ENCODE measurements at places on chromosomes 4 and X.

- DNase-seq = peak; percentile 27
Observed at GRCh38 chr4:181770971-181771370, 472.2 kb upstream of the TENM3 start.

DNA sequence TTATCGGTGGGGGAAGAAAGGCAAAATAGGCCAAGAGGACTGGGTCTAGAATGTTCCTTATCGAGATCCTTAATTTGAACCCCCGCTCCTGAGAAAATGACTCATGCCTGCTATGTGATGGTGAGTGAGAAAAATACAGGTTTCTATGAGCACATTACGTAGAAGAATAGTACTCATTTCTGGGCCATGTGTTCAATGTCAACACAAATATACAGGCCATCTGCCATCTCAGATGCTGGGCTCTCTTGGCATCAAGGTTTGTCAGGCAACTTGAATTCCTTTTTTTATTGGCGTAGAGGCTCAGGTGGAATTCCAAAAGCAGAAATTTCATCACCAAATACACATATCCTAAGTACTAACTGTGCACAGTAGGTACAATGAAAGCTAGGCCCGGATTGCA, 81.4 kb upstream of the TRIM2 start:
- DNase-seq = no peak

DNA sequence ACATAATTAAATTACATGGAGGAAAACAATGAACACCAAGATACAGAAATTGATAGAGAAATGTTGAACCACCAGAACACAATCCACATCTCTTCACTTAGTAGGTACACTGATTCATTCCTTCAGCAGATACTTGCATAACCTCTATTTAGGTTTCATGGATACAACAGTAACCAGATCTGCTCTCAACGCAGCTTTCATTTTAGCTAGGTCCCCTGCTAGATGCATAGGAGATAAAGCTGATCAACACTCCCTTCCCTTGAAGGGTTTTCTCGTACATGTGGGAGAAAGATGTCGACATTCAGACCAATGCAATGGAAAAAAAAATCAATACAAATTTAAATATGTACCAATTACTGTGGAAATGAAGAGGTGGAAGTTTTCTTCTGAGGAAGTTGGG, 37.3 kb downstream of the UNC5C start:
- DNase-seq = no peak

DNA sequence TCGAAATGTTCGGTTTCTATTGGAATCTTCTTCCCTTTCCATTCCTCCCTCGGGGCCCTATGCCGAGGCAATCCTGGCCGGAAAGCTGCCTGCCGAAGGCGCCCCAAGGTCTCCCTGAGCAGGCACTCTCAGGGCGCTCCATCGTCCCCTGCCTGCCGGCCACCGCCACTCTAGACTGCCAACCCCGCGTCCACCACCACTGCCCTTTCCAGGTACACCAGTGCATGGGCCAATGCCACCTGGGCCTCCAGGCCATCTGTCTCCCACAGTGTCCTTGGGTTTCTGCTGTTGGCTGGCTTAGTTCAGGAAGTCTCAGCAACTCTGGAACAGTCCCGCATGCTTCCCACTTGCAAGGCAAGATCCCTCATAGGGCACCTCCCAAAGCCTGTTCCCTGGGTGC, 14.6 kb downstream of the CTAG1A start:
- no peak for DNase-seq

- no peak for DNase-seq
Observed at GRCh38 chrX:31124536-31124935, 52.7 kb upstream of the FTHL17 start.

GRCh38 chr4:13783800-13784411, 156.4 kb upstream of the BOD1L1 start:
- DNase-seq = peak; percentile 20

- no peak for DNase-seq
Observed at GRCh38 chr4:167238226-167238625, 3.9 kb upstream of the SPOCK3 start.

DNA sequence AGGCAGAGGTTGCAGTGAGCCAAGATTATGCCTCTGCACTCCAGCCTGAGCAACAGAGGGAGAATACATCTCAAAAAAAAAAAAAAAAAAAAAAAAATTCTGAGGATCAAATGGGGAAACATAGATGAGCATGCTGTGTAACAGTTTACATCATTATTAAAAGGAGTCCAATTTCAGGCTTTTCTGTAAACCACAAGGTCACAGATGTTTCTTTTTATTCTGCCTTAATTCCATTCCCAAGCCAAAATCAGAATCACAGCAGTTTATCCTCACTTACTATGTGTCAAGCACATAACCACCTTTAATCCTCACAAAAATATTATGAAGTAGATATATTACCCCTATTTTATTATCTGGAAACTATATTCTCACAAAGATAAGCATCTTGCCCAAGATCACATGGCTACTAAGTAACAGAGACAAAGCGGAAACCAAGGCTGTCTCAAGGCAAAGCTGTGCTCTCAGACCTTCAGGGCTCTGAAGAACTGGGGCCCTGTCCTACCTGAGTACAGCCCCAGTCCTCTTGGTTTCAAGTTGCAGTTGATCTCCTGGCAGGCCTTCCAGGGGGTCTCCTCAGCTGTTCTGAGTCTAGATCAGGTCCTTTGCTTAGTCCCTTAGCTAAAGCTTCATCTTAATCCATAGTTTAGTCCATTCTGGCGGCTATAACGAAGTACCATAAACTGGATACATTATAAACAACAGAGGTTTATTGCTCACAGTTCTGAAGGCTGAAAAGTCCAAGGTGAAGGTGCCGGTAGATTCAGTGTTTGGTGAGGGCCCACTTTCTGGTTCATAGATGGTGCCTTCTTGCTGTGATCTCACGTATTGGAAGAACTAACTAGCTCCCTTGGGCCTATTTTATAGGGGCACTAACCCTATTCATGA, 141.3 kb downstream of the PALLD start:
- peak; percentile 74 for DNase-seq

DNA sequence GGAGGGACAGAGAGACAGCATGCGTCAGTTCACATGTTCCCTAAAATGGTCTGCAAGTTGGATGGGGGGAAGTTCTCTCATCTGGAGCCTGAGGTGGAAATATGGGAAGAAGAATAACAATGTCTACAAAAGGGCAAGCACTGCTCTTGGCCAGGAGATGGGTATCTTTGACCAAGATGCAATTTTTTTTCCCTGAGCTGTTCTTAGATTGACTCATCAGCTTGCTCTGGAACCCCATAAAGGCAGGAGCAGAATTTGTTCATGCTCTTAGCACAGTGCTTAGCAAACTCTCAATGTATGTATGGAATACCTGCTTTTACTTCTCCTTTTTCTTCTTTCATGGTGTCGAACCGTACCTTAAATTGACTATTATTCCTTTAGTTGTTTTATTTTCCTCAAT, 90.5 kb upstream of the ZNF827 start:
- DNase-seq = peak; percentile 21

GRCh38 chrX:1500701-1501624, 36.0 kb downstream of the P2RY8 start:
- DNase-seq = no peak

DNA sequence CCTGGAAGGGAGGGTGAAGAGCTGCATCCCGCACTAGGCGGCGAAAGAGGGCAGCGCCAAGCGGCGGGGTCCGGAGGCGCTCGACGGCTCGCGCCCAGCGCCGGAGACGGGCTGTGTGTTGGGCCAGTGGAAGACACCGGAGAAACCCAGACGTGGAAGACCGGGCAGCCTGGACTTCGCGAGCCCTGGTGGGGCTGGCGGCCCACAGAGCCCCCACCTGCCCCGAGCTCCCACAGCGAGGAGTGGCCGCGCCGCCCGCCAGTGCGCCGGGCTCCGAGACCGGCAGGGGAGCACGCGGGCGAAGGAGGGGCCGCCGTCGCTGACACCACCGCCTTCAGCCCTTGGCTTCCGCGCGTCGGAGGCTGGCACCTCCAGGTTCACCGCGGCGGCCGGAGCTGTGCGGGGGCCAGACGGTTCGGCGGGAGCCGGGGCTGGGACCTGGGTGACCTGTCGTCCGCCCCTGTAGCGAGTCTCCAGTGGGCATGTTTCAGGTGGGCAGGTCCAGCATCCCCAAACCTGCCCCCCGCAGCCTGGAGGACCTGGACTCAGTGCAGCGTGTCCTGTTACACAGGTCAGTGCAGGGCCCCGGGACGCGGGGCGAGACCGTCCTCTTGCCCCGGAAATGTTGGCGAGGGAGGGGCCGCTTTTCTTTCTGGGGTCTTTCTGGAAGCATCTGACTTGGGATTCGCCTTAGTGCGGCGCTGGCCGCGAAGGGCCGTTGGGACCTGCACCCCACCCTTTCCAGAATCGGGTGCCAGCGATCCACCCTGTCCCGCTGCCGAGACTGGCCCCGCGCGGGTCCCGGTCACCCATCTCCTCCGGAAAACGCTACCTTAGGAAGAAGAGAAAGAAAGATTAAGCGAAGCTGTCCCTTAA, 9.6 kb upstream of the INTU start:
- DNase-seq = peak; percentile 47

- DNase-seq = peak; percentile 92
Observed at GRCh38 chr4:137310593-137311490, 221.5 kb downstream of the PCDH18 start.

- DNase-seq = no peak
Observed at GRCh38 chrX:47187106-47187677, 6.4 kb upstream of the UBA1 start.

DNA sequence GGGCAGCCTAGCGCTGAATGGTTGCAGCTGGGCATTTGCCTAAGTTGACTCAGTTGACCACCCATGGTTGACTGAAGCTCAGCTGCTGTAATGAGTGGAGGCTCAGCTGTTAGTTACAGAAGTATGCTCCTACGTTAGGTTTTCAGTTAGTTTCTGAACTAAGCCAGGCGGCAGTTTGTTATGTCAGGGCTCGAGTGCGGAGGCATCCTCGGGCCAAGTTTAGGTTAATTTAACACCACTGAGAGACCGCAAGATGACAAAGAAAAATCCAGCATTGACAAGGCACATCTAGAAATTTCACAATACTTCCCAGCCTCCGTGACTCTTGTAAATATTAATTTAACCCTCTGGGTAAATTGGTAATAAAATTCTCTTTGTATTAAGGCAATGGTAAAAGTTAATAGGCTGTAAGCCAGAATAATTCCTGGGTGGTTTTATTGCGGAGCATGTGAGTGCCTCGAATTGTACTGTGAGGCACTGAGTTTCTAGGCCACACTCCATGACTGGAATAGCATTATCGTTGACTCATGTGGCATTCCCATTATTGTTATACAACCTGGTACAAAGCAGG, 33.1 kb upstream of the CDKN2AIP start:
- no peak for DNase-seq

- DNase-seq = no peak
Observed at GRCh38 chrX:125398959-125399440, 79.3 kb downstream of the TEX13C start.

GRCh38 chrX:48942895-48943294, 14.5 kb downstream of the OTUD5 start:
- no peak for DNase-seq

GRCh38 chr4:92237559-92237958, 66.2 kb upstream of the GRID2 start:
- DNase-seq = no peak

DNA sequence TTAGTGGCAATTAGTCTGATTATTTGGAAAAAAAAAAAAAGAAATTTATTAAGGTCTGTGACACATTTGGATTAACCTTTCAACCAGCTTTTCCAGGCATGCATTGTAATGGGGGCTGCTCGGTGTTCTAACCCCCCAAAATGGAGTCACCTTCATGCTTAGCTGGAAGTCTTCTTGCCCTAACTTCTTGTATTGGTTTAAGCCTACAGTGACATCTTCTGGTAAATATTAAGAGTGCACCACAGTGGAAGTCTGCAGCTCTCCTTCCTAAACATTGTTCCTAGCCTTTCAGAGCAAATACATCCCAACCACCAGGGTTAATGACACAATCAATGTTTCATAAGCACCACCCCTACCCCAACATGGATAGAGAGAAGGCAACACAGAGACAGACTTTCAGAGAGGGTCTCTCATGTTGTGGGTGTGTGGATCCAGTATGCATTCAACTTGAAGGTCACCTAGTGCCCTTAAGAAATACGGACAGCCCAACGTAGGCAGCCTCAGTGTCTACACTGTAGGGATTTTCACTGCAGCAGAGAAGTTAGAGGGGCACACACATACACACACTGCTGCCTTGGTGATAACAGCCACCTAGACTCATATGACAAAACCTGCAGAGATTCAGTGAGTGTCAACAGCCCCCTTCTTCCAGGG, 142.9 kb upstream of the MBNL3 start:
- DNase-seq = peak; percentile 52

- DNase-seq = peak; percentile 65
Observed at GRCh38 chrX:47562615-47563243, 1.7 kb downstream of the ARAF start.

DNA sequence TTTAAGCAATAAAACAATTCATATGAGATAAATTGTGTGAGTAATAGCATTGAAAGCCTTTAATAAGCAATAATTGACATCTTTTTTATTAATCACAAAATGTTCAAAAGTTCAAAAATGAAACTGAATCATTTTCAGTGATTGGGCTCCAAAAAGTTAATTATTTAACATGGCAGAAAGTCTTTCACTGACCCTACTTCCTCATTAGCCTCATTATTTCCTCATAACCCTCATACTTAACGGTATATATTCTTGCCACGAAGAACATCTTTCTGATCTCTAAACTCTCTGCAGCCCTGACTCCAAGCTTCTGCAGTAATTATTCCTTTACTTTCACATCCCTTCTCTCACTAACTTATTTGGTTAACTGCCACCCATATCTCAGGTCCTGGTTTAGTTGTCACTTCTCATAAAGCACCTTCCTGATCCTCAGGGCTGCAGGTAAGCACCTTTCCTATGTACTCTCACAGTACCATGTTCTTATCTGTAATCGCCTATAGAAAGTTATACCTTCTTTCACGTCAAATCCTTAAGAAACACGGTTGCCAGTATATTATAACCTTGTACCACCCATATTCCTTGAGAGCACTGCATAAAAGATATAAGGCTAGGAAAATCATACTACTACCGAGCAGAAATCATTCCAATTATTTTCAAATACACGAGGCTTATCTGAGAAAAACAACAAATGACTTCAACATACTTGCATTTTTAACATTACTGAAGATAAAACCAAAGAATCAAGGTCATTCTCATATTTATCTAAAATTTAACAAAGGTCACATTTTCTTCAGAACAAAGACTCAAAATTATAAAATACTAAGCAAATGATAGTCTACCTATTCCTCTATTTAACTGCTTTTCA, 72.2 kb downstream of the PPP3CA start:
- peak; percentile 32 for DNase-seq
